CD4-positive, alpha-beta T cell treated with Interleukin-12 subunit alpha and Interleukin-12 subunit beta, for 1 hour (primary cell): ENCODE measurements at places on chromosomes 7 and 10.

DNA sequence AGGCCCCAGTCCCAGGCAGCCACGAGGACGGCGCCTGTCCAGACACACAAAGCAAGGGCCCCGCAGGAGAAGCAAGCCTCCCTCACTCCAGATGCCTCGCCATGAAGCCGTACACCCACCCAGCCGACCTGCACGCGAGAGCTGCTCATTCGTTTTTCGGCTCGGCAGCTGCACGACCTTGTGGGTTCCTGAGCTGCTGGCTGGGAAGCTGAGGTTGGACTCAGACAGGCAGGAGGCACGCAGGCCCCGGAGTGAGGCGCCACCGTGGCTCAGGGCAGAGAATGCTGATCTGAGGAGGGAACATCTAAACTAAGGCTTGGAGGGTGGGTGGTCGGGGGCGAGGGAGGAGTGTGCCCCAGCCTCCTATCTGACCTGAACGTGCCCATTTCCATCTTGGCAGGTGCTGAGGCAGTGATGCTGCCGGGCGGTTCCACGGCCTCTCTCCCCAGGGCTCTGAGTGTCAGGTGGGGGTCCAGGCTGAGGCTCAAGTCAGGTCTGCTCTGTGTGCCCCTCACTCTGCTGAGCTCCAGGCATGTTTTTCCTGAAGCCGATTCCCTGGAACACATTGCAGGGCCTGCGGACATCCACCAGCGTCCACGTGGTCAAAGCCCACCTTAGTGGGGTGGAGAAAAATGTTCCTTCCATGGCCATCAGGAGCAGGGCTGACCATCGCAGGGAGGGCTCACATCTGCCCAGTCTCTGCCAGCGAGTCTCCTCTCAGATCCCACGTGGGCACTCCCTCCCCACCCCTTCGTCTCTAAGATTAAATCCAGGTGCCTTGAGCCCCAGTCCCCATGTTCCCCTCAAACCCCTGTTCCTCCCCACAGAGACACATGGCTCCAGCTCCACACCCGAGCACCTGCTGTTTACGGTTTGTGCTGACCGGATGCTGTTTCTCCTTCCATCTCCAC, 28.1 kb upstream of the FAM20C start:
- DNase-seq = no peak

GRCh38 chr7:156919132-156919713, 26.2 kb upstream of the LMBR1 start:
- DNase-seq = no peak

- no peak for DNase-seq
Observed at GRCh38 chr10:129956286-129956670, 7.8 kb downstream of the EBF3 start.

- no peak for DNase-seq
Observed at GRCh38 chr10:29839826-29840515, 205.2 kb upstream of the SVIL start.

GRCh38 chr7:142867398-142868187, 12.7 kb downstream of the EPHB6 start:
- DNase-seq = no peak

GRCh38 chr7:137757146-137757925, 89.4 kb downstream of the DGKI start:
- no peak for DNase-seq

GRCh38 chr10:70753841-70754621, 31.1 kb downstream of the TBATA start:
- no peak for DNase-seq

- DNase-seq = no peak
Observed at GRCh38 chr10:24917979-24918378, 34.4 kb downstream of the PRTFDC1 start.

DNA sequence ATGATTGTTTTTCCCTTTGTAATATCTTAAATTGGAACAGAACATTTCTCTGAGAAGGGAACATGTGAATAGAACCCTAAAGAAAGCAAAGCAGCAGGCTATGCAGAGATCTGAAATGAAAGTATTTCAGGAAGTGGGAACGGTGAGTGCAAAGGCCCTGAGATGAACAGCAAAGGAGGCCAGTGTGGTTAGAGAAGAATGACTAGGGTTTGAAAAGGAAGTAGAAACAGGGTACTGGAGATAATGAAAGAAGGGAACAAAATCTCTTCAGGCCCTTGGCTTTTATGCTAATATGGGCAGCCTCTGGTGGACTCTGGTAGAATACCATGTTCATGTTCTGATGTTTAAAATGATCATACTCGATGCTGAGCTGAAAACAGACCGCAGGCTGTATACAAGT, 22.2 kb downstream of the ARHGAP21 start:
- DNase-seq = no peak

GRCh38 chr7:21023841-21024484, 237.3 kb upstream of the SP8 start:
- no peak for DNase-seq

GRCh38 chr10:93947055-93947454, 46.7 kb upstream of the PLCE1 start:
- DNase-seq = no peak

DNA sequence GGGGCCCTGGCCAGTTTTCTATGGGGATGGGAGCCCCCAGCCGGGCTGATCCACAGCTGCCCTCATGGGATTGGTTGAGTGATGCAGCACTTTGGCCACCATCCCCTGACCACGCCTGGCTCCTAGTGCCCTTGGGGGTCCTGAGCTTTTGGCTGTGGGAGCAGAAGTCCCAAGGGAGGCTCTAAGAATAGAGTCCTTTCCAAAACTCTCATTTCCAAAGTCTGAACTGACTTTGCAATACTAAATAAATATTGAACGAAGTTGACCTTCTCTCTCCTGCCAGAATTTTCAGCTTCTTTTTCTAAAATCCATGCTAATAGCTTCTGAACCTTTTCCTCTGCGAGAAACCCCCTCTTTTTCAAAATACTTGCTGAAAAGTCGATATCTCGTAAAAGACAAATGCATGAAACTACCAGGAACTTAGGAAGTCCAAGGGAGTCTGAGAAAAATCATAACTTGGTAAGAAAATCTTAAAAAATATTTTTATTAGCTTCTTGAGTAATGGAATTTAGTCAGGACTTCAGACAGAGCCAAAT, 62.7 kb upstream of the IGFBP3 start:
- DNase-seq = no peak

GRCh38 chr10:33600381-33600780, 265.9 kb upstream of the NRP1 start:
- no peak for DNase-seq

DNA sequence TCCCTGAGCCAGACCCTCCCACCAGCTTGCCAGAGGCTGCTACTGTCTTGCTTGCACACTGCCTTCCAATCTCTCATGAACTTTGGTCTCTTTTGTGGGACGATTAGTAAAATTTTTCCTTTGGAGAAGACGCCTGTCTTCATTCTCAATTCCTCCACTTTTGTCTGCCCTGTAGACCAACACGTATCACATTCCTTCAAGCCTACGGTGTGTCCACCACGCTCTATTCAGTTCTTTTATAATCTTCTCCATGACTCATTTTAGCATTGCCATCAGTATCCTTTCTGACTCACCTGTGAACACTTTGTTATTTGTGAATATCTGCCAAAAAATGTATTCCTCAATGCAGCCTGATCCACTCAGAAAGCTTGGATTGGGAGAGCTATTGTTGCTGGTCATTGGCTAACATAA, 1.4 kb downstream of the GIMAP5 start:
- no peak for DNase-seq

DNA sequence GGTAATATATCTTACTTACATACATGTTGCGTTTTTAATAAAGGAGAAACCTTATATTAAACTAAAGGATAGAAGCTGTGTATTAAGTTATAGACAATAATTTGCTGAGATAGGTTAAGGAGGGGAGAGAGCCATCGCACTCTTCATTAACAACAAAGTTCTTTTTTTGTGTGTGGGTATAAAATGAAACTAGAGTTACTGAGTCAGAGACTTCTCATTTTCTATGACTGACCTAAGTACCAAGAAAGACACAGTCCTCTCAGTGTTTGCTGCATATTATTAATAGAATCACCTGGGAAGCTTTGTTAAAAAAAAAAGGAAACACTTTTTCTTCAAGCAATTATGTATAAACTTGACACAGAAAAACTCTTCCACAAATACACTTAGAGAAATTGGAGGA, 31.4 kb downstream of the FEZF1 start:
- DNase-seq = no peak

DNA sequence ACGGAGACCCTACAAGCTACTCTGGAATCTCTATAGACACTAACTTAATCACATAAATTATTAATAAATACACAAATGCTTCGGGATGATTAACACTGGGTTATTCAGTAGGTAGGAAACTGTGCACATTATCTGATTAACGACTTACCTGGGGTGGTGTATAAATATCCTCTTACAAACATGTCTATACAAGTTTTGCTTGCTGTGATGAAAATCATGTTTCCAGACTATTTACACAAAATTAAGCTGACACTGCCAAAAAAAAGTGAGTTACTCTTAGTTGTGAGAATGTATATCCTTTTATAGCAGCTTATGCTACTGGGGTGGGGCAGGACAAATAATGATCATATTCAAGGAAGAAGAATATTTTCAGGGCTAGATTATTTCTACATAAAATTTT, 314.6 kb downstream of the C7orf25 start:
- DNase-seq = no peak

DNA sequence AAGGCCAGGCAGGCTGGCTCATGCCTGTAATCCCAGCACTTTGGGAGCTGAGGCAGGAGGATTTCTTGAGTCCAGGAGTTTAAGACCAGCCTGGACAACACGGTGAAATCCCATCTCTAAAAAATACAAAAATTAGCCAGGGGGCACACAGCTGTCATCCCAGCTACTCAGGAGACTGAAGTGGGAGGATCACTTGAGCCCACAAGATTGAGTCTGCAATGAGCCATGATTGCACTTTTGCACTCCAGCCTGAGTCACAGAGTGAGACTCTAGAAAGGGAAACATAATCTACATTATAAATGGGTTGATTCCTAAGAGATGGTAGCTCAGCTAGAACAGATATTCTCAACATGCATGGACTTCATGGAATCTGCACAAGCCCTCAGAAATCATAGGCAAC, 6.3 kb upstream of the LIPF start:
- no peak for DNase-seq

DNA sequence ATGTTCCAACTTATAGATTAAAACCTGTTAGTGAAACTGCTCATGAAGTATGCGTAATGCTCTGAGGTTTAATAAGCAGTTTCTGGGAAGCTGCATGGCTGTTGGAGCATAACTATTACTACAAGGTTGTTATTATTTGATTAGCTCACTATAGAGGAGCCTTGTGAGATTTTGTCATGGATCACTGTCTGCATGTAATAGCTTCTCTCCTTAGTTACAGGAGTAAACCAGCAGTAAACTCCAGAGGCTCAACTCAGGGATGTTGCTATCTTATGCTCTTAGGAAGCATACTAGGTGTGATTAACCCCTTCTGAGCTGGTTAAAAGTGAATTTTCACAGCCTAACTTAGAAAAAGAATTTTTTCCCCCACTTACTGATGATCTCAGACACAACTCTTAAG, 63.6 kb upstream of the IFRD1 start:
- DNase-seq = no peak

DNA sequence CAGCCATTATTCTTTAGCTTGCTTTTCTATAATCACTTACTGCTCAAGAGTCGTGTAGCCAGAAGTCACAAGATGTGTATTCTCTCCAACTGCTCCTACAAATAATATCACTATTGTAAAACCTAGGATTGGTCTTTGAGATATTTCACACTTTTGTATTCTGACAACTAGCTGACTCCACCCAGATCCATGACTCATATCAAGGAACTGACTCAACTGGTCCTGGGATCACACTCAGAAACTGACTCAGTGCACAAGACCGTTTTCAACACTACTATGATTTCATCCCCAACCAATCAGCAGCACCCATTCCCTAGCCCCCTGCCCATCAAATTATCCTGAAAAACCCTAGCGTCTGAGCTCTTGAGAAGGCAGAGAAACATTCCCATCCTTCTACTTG, 56.5 kb upstream of the ORC5 start:
- DNase-seq = no peak

- peak; percentile 42 for DNase-seq
Observed at GRCh38 chr7:30148951-30149459, 14.2 kb downstream of the MTURN start.

DNA sequence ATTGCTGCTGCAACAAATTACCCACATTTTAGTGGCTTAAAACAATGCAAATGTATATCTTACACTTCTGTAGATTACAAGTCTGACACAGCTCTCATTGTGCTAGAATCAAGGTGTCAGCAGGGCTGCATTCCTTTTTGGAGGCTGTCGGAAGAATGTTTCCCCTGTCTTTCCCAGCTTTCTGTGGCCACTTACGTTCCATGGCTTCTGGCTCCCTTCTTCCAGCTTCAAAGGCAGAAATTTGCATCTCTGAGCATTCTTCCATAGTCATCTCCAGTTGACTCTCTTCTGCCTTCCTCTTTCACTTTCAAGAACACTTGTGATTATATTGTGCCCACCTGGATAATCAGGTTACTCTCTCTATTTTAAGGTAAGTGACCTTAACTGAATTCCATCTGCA, 125.3 kb downstream of the GPR158 start:
- no peak for DNase-seq

DNA sequence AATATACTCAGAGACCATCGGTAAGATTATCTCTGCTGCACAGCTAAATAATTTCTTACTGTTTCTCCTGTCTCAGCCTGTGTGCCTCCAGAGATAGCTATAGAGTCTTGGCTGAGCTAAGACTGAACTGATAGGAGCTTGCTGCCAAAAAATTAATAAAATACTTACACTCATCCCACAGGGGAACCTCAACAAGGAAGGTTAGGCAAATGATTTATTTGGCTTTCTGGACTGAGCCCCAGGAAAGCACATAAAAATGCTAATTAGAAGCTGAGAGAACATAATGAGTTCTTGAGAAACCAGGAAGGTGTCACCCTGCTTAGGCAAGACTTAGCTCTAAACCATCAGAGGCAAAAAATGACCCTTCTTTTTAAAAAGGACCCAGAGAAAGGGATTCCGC, 534.5 kb downstream of the TNS3 start:
- DNase-seq = no peak

DNA sequence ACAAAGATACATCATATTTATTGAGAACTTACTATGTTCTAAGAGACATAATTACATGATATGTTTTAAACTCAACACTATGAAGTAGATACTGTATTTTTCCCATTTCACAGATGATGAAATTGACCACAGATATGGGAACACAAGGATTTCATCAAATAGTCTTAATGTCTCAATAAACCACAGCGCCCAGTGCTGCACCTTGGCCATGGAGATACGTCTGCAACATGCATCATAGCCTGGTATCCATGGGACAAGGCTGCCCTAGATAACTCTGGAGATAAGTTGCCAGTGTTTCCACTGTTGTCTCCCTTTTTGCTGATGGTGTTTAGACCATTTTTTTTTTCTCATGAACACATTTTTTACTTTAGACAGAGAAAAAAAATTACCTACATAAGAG, 97.5 kb downstream of the GNAT3 start:
- no peak for DNase-seq

DNA sequence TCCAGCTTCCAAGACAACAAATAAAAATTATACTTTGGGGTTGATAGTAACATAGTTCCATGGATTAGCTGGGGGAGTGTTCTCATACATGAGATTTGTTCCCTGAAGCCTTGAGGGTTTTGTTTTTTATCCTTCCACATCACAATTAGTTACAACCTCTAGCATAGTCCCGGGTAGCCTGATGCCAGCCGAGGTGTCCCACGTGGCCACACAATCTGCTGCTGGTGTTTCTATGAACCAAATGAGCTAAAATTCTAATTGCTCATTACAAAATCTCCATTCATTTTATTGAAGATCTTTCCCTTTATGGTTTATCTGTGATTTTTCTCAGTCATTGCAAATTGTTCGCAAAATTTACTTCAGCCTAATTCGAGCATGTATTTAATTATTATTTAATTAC, 84.7 kb downstream of the CACNA2D1 start:
- DNase-seq = no peak
